Sigmoid colon (tissue), 7 donors: ENCODE measurements at places on chromosomes 11 and 22. TPM values are rescaled to one million over a fixed set of nuclear protein-coding genes. Genes with fewer than 3 reads are reported as not detected.

GRCh38 chr11:27720277-27720830 lies 20.1 kb upstream of the BDNF start:
- DNase-seq = no peak

- no peak for DNase-seq
Observed at GRCh38 chr22:33081686-33082590, 23.8 kb upstream of the SYN3 start.

Gene ANO1
- polyA plus RNA-seq = 5.7 TPM

Gene PEX16
- polyA plus RNA-seq = 37.8 TPM

DNA sequence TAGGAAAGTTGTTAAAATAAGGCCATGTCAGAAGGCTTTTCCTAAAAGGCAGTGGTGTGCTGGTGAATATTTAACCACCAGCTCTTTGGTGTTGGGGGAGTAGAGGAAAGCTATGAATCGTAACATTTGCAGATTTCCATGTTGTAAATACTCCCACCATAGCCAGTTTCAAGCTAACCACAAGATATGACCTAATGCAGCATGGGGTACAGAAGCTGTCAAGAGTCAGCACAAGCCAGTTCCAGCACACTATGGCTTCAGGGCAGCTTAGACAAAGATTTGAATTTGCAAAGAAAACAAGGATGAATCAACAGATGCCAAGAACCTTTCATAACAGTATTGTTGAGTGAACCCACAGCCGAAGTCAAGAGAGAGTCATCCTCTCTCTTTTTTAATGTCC lies 40.0 kb downstream of the COMMD9 start:
- DNase-seq = no peak

GRCh38 chr11:111069066-111069465 lies 176.5 kb upstream of the POU2AF2 start:
- no peak for DNase-seq

DNA sequence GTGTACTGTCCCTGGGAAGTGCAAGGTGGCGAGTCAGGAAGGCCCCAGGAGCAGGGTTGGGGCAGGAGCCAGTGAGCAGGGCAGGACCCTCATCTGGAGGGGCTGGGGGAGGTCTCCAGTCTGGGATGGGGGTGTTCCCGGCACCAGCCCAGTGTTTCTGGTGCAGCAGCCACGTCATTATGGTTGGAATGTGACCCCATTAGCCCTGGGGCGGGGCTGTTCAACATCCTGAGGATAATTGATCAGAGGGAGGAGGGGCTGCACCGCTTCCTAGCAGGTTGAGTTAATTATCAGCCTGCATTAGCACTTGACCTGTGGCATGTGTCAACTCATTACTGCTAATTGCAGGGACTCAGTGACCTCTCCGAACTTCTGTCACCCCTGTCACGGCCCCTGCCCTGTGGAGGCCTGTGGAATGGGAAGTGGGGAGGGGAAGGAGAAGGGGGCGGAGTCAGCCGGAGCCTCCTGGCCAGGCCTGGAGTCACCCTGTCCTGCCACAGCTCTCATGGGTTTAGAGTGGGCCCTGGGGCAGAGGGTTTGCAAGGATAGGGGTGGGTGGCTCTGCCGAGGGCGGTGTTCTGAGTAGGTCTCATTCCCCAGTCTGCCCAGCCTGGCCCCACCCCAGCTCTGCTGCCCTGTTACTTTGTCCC lies 52.8 kb upstream of the CCDC188 start:
- no peak for DNase-seq

DNA sequence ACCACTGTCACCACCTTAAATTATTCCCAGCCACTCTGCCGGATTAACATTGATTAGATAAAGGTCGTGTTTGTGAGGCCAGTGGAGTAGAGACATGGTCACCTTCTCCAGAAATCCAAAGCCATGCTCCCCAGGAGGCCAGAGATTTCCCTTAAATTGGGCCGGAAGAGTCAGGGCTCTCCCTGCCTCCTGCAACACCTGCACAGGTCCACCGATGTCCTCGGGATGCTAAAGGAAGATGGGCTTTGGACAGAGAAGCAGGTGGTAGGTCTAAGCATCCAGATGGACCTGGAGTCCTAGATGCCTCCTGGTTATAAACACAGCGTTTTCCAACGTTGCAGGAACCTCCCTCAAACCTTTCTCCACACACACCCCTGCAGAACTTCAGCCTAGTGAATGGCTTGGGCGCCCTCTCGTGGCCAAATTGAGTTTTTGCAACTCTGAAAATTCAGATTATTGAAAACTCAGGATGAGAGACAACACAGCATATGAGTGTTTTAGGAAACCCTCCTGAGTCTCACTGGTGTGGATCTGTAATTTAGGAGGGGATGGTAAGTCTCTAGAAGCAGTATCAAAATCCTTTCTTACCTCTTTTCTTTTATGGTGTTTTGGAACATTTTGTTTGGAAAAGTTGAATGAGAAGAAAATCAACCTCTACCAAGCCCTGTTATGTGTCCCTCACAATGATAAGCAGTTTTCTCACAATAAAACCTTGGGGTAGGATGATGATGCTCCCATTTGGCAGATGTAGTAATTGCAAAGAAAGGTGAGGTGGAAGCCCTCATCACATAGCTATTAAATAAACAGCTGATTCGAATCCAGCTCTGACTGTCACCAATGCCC lies 109.6 kb downstream of the RRAS2 start:
- DNase-seq = peak; percentile 78
